ENCODE measurements at places on chromosomes 16 and 17. TPM values are rescaled to one million over a fixed set of nuclear protein-coding genes. Genes with fewer than 3 reads are reported as not detected.
A peak's percentile ranks its signal among the peaks of the same experiment; 100 is the strongest.

- H3K36me3 ChIP-seq = no peaks in the 10 kb centered on the region
- H3K4me3 ChIP-seq = no peak overlapping the region
- peak overlapping the region; percentile 23 for H3K27ac ChIP-seq
- peak; percentile 88 for DNase-seq
- H3K4me1 ChIP-seq = peaks cover 9% of the 10 kb centered on the region
Observed at GRCh38 chr16:391885-392335, 5.1 kb upstream of the NME4 start.

The C16orf86 gene
- total RNA-seq = 2.8 TPM

The XYLT1 gene
- total RNA-seq = 9.0 TPM

- DNase-seq = no peak
- no peak overlapping the region for H3K4me3 ChIP-seq
- no peak overlapping the region for H3K27ac ChIP-seq
Observed at GRCh38 chr16:85037050-85037410, 9.4 kb downstream of the KIAA0513 start.

The GAS2L2 gene
- total RNA-seq = not detected

DNA sequence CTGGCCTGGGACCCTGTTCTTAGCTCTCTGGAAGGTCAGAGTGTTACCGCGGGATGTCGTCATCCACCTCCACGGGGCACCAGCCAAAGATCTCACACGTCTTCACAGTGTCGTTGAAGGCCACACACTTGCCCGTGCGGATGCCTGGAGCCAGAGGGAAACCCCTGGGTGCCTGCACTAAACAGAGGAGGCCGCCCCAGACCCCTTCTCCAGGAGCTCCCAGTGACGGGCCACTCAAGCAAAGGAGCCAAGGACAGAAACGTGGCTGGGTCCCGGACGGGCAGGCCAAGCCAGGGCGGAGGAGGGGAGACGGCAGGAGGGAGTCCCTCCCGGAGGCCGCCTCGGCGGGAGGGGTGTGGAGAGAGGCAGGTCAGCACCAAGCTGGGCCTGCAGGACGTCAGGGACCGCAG, 11.0 kb upstream of the CAMKK1 start:
- DNase-seq = no peak
- H3K4me1 ChIP-seq = no peaks in the 10 kb centered on the region
- H3K36me3 ChIP-seq = no peaks in the 10 kb centered on the region
- H3K27ac ChIP-seq = no peak overlapping the region

The TNFRSF13B gene
- not detected for total RNA-seq

DNA sequence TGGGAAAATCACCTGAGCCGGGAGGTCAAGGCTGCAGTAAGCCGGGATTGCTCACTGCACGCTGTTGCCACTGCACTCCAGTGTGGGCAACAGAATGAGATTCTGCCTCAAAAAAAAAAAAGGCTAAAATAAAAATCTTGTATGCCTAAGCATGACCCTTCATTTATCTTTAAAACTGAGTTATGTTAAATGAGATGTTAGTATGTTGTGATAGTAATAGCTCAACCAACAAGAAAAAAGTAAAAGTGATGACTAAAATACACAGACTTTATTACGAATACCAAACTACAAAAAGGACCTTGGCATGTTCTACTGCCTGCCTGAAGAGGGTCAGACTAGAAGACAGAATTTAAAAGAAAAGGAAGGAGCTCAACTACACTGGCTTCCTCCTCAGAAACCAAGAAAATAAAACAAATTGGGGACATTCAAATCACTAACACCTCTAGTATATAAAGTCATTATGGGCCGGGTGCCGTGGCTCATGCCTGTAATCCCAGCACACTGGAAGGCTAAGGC, 4.4 kb downstream of the SMURF2 start:
- peak overlapping the region; percentile 89 for H3K27ac ChIP-seq
- peaks cover 64% of the 10 kb centered on the region for H3K4me1 ChIP-seq
- H3K4me3 ChIP-seq = peak overlapping the region; percentile 4
- H3K36me3 ChIP-seq = peaks cover 5% of the 10 kb centered on the region
- no peaks in the 10 kb centered on the region for H3K27me3 ChIP-seq

- H3K4me1 ChIP-seq = peaks cover 15% of the 10 kb centered on the region
- no peak for DNase-seq
- peaks cover 9% of the 10 kb centered on the region for H3K36me3 ChIP-seq
- no peak overlapping the region for H3K27ac ChIP-seq
Observed at GRCh38 chr16:72410492-72410891, 238.5 kb upstream of the PMFBP1 start.

DNA sequence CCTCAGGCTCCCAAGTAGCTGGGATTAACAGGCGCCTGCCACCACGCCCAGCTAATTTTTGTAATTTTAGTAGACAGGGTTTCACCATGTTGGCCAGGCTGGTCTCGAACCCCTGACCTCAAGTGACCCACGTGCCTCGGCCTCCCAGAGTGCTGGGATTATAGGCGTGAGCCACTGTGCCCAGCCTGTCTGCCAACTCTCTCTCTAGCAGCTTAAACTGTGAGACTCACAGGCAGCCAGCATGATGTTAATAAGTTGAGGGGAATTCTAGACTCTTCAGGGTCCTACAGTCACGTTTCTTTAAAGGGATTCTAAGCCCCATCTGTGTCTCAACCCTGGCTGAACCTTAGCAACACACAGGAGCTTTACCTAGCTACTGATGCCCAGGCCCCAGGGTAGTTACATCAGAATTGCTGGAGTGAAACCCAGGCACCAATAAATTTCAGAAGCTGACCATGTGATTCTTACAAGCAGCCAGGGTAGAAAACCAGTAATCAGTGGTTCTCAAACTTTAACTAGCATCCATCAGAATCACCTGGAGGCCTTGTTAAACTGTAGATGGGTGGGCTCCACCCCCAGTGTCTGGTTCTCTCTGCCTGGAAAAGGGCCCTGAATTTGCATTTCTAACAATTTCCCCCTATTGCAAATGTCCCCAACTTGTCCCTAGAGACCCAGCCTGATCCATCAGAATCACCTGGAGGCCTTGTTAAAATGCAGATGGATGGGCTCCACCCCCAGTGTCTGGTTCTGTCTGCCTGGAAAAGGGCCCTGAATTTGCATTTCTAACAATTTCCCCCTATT, 30.7 kb downstream of the GPRC5B start:
- H3K27me3 ChIP-seq = no peaks in the 10 kb centered on the region
- H3K4me1 ChIP-seq = no peaks in the 10 kb centered on the region
- DNase-seq = no peak
- no peak overlapping the region for H3K4me3 ChIP-seq
- H3K27ac ChIP-seq = no peak overlapping the region
